ENCODE measurements at places on chromosomes 1 and 21.

GRCh38 chr1:11722538-11722937 lies 13.4 kb upstream of the AGTRAP start:
- no peak for DNase-seq

- DNase-seq = peak; percentile 60
Observed at GRCh38 chr1:1137256-1138045, 21.6 kb upstream of the C1orf159 start.

DNA sequence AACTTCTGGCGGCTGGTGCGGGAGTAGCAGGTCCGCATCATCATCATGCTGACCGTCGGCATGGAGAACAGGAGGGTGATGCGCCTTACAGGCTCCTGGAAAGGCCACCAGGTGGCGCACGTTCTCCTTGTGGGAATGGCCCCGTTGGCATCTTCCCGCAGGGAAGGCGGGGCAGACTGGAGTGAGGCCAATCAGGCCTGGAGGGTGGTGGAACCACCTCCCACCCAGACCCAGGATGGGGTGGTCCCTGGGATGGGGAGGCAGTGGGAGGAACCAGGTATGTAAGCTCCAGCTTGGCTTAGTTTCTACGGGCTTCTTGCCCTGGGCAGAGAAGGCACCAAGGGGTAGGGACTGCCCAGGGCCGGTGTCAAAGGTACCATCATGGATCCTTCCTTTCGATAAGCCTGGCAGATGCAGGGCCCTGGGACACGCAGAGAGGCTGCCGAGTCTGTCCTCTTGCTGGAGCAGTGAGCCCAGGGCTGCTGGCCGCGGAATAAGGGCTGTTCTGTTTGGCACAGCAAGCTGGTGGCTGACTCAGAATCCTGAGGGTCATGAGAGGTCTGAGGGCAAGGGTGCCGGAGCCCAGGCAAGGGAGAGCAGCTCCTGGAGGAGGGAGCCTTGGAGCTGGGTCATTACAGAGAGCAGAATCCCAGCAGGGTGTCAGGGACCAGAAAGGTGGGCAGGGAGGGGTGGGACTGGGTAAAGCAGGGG lies 8.7 kb upstream of the LGR6 start:
- peak; percentile 93 for DNase-seq

GRCh38 chr1:84277343-84278059 lies 24.0 kb upstream of the SAMD13 start:
- DNase-seq = no peak

- DNase-seq = no peak
Observed at GRCh38 chr1:29511436-29511835, 275.1 kb downstream of the PTPRU start.

DNA sequence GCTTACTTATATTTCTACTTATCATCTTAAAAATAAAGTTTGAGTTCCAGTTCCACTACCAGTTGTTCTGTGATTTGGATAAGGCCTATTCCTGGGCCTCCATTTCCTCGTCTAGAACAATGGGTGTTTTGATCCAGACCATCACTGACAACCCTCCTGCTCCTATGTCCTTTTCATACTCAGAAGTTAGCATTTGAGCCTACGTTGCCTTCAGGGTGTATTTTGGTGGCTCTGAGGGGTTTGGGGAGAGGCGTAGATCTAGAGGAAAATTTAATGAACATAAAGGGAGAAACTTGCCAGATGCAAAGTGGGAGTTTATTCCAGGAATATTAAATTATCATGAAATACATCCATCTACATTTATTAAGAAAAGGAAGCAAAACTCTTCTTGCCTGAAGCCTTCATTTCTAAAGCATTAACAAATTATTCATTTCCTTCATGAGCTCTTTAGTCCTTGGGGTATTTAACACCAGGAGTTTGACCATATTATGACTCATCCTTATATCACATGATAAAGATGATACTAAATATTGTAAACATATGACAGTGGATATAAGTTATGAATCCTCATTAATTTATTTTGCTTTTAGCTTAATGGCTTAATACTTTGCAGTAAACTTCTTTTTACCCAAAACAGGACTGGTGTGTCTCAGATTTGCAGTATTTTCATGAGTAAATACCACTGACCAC lies 47.2 kb upstream of the SYT14 start:
- DNase-seq = no peak

GRCh38 chr1:68359045-68359444 lies 90.7 kb downstream of the RPE65 start:
- DNase-seq = no peak

GRCh38 chr1:117657031-117657430 lies 51.2 kb downstream of the TENT5C start:
- no peak for DNase-seq

GRCh38 chr1:161978011-161978790 lies 45.5 kb downstream of the OLFML2B start:
- DNase-seq = no peak

GRCh38 chr1:178418284-178418955 lies 78.3 kb downstream of the CLEC20A start:
- DNase-seq = no peak

DNA sequence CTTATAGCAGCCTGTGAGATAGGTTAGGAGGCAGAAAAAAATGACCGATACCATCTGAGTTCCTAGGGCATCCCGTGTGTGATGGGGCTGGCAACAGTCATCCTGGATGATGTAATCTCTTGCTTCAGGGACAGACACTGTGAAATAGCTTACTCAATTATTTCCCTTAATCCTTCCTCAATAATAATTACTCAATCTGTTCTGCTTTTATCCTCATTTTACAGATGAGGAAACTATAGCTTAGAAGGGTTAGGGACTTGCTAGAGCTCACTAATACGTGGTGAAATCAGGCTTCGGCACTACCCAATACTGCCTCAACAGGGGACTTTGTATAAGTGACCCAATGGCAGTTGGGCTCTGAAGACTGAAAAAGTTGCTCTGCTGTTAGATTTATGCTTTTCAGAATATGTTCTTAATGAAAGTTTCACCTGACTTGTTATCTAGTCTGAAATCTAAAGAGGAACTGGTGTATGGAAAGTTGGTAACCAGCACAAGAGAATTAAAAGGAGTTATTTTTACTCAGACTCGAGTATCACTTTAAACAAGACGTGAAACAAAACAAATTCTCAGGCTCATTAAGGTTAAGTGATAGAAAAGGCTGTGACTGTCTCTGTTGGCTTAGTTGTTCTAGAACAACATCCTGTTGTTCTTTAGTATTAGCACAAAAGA lies 14.4 kb downstream of the CD55 start:
- peak; percentile 62 for DNase-seq
